ENCODE measurements at places on chromosomes 5 and 9. TPM values are rescaled to one million over a fixed set of nuclear protein-coding genes. Genes with fewer than 3 reads are reported as not detected.

- no peak for DNase-seq
These were observed 57.4 kb downstream of the PSMB7 start for GRCh38 chr9:124357721-124358361.

DNA sequence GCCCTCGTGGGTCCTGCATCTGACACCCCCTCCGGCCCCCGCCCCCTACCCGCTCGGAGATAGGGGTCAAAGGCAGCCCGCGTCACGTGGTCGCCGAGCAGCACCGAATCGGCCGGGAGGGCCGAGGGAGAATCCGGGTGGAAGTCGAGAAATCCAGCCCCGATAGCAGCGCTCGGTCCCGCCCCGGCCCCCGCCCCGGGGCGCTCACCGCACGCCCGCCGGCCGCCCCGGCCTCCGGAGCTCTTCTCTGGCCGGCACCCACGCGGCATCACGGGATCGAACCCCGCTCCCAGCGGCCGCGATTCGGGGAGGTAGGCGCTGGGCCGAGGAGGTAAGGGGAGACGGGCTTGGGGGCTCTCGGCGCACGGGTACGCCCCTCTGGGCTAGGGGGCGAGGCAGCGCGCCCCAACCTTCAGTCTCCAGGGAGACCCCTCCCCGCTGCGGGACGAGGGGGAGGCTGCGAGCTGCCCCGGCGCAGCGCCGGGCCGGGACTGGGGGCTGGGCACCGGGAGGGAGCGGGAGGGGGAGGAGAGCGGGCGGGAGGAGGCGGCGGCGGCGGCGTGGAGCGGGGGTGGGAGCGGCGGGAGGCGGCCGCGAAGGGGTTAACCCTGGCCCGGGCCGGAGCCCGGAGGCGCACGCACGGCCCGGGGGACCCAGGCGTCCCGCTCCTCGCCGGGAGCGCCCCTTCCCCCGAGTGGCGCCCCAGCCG lies 22.1 kb upstream of the NDST1 start:
- no peak for DNase-seq

GRCh38 chr5:17249029-17249634 lies 31.7 kb downstream of the BASP1 start:
- no peak for DNase-seq

DNA sequence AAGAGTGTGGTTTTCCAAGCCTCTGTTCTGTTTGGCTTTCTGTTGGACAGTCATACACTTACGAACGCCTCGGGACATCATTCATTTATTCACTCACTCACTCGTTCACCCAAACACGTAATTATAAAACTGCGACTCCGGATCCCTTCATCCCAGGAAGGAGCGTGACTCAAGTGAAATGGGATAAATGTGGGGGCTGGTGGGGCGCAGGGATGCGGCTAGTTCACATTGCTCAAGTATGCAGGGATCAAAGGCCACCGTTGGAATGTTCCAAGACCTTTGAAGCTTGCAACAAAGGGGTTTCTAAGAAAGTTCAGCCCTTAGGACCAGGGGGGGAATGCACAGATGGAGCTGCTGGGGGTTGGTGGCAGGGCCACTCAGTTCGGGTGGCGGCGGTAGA lies 64.2 kb downstream of the CFAP77 start:
- DNase-seq, result no peak

The CDC20B gene
- not detected for total RNA-seq
